ENCODE measurements at places on chromosomes 1 and 21. TPM values are rescaled to one million over a fixed set of nuclear protein-coding genes. Genes with fewer than 3 reads are reported as not detected.
A peak's percentile ranks its signal among the peaks of the same experiment; 100 is the strongest.

DNA sequence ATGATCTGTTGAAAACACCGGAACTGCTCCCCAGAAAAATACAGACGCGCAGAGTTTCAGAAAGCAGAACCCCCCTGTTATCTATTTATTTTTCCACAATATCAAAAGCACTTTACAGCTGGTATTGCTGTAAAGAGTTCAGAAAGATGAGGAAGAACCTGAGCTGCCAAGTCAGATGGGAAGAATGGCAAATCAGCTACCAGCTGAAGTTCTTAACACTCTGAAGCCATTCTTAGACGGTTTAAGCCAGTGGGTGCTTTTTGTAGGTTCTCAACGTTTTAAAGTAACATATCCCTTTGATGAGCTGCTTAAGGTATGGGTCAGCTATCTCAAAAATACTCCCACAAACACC lies 714 bp upstream of the AKIRIN1 start:
- peaks cover 3% of the 10 kb centered on the region for H3K4me1 ChIP-seq
- no peak for DNase-seq
- no peaks in the 10 kb centered on the region for H3K36me3 ChIP-seq
- peak overlapping the region; percentile 82 for H3K4me3 ChIP-seq
- no peaks in the 10 kb centered on the region for H3K27me3 ChIP-seq
- H3K27ac ChIP-seq, result peak overlapping the region; percentile 88

UMODL1 gene
- total RNA-seq, result not detected

COA6 gene
- not detected for total RNA-seq

SRSF4 gene
- total RNA-seq, result 49.1 TPM

CLDN8 gene
- total RNA-seq, result not detected

- no peaks in the 10 kb centered on the region for H3K27me3 ChIP-seq
- no peaks in the 10 kb centered on the region for H3K4me1 ChIP-seq
- H3K27ac ChIP-seq, result no peak overlapping the region
- H3K36me3 ChIP-seq, result peaks cover 11% of the 10 kb centered on the region
- H3K4me3 ChIP-seq, result no peak overlapping the region
Observed at GRCh38 chr1:77627978-77628570, 54.4 kb downstream of the ZZZ3 start.

GRCh38 chr1:65832296-65832695 lies 39.6 kb downstream of the PDE4B start:
- H3K27me3 ChIP-seq, result no peaks in the 10 kb centered on the region
- no peaks in the 10 kb centered on the region for H3K4me1 ChIP-seq
- H3K4me3 ChIP-seq, result no peak overlapping the region
- H3K27ac ChIP-seq, result no peak overlapping the region
- H3K36me3 ChIP-seq, result no peaks in the 10 kb centered on the region

DNA sequence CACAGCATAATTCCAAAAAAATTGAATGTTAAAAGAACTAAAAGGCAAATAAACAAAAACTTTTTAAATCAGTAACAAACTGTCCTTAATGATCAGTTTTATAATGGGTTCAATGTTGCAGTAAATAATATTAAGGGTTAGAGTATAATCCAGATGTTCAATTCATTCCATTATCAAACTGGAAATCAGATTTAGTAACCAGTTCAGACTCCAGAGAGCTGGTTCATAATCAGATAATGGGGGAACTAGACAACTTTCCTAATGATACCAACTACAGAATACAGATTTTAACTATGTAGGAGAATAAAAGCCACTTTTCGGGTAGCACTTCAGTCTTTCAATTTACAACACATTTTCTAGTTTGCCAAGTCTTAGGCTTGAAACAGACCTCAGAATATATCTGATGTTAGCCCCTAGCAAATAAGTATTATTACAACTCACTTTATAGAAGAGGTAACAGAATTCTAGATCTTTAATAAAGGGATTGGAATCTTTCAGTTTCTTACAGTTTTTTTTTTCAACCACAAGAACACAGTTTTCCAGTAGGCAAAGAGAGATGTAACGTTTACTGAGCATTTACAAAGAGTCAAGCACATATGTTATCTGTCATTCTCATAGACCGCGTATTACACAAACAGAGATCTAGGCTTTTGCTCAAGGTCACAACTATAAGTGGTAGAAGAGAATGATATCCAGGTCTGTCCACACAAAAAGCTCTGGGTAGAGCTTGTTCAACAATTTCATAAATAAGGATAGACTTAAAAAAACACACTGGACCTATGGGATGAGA lies 1.9 kb upstream of the DCAF6 start:
- DNase-seq, result no peak
- H3K27ac ChIP-seq, result peak overlapping the region; percentile 96
- peak overlapping the region; percentile 91 for H3K4me3 ChIP-seq
